CD14-positive monocyte (primary cell): ENCODE measurements at places on chromosomes 3 and 15. TPM values are rescaled to one million over a fixed set of nuclear protein-coding genes. Genes with fewer than 3 reads are reported as not detected.

DNA sequence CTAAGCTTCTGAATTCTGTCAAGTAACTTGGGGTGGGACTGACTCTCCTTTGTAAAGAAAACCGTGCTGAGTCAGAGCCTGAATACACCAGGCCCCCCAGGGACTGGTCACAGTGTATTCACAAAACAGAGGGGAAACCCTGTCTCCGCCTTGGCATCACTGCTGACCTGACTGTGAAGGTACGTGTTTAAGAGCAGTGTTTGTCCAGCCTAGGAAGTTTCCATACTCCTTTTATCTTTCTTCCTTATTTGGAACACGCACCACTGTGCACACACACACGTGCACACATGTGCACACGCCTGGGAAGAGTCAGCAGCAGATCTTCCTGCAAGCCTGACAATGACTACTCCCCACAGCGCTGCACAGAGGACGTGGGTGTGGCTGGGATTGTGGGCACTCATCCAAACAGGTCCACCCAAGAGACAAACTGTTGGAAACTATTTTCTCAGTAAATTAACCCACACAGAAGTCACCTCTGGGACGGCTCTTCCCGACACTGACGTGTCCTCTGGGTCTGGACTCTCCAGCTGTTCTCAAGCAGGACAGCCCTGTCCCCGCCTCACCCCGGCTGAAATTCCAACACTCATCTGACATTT is 87.7 kb downstream of the ATP10A start:
- no peak for DNase-seq

- no peak for DNase-seq
Observed at GRCh38 chr3:140904521-140904920, 37.1 kb upstream of the SLC25A36 start.

GRCh38 chr3:65479990-65480389 is 558.7 kb downstream of the MAGI1 start:
- no peak for DNase-seq

GRCh38 chr3:44301746-44302145 is 36.8 kb upstream of the TCAIM start:
- DNase-seq = no peak

PLOD2 gene
- polyA plus RNA-seq = not detected
